Stimulated activated CD8-positive, alpha-beta memory T cell treated with anti-CD3 and anti-CD28 coated beads, Interleukin-7, amount 100 ng/mL, for 1 hour (primary cell): ENCODE measurements at places on chromosomes 4 and X.

GRCh38 chr4:156116991-156117390 is 163.3 kb upstream of the CTSO start:
- no peak for DNase-seq

- no peak for DNase-seq
These were observed 9.0 kb upstream of the DRP2 start for GRCh38 chrX:101210630-101211029.

DNA sequence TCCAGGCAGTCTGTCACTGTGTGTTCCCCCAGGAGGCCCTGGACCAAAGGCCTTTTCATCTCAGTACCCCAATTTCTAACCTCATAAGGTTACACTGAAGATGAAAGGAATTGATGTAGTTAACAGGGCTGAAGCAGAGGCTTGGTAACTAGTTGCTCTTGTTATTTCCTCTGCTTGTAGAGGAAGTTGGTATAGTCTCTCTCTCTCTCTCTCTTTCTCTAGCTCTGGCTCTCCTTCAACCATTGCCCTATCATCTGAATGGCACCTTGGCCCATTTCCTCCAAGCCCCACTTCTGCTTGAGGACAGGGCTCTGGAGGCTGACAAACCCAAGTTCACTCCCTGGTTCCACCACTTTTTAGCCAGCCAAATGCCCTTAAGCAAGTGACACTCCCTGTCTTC is 96.1 kb downstream of the MAMLD1 start:
- DNase-seq = no peak

- DNase-seq = no peak
These were observed 165.7 kb downstream of the RAPGEF2 start for GRCh38 chr4:159268607-159269006.

GRCh38 chr4:100848841-100849240 is 331.0 kb upstream of the EMCN start:
- DNase-seq = no peak
